Spinal cord (tissue), 10 donors: ENCODE measurements at places on chromosomes 2 and 18. TPM values are rescaled to one million over a fixed set of nuclear protein-coding genes. Genes with fewer than 3 reads are reported as not detected.

SLC66A2 gene
- total RNA-seq: 26.0 TPM

- no peak for DNase-seq
Observed at GRCh38 chr2:197086500-197086899, 160.0 kb upstream of the PGAP1 start.

DNA sequence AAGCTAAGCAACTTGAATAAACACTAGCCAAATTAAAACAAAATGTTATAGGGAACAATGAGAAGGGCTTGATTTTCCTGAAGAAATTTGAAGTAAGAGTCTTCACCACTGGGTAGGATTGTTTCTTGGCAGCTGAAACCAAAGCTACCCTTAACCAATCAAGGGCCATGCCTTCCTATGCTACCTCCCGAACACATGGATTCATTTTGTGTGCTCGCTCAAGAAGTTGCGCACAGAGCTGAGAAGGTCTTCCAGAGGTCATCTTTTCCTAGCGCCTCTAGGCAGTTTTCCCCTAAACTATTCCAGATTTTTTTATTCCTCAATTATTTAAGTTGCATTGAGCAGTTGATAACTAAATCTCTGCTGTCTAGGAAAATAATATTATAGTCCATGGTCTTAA is 264.6 kb downstream of the RBM43 start:
- DNase-seq: no peak

FOXI3 gene
- 0.06 TPM for total RNA-seq

DNA sequence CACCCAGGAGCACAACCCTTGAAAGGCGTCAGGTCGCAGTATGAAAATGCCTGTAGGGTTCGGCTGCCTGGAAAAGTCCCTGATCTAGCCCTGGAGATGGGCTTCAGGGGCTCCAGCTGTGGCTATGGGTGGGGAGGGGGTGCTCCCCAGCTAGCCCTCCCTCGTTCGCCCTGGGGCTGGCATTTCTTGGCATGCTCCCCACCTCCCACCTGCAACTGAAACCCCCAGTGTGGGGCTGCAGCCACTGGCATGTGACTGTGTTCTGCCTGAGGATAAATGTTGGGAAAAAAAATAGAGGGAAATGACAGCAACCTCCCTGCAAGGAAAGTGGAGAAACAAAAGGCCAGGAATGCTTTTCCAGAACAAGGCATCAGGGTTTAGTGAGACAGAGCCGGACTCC is 109.2 kb downstream of the COPS8 start:
- DNase-seq: no peak

- DNase-seq: no peak
Observed at GRCh38 chr2:138267902-138268254, 233.7 kb upstream of the SPOPL start.

GRCh38 chr18:31225668-31226067 is 63.0 kb upstream of the DSC1 start:
- no peak for DNase-seq

PROM2 gene
- total RNA-seq: 1.8 TPM

GRCh38 chr2:171882089-171882769 is 11.8 kb downstream of the SLC25A12 start:
- DNase-seq: no peak

GRCh38 chr18:30489890-30490643 is 552.5 kb downstream of the DSC3 start:
- no peak for DNase-seq

PEX13 gene
- total RNA-seq: 27.8 TPM

- no peak for DNase-seq
Observed at GRCh38 chr2:119756837-119757236, 2.9 kb upstream of the PTPN4 start.

DNA sequence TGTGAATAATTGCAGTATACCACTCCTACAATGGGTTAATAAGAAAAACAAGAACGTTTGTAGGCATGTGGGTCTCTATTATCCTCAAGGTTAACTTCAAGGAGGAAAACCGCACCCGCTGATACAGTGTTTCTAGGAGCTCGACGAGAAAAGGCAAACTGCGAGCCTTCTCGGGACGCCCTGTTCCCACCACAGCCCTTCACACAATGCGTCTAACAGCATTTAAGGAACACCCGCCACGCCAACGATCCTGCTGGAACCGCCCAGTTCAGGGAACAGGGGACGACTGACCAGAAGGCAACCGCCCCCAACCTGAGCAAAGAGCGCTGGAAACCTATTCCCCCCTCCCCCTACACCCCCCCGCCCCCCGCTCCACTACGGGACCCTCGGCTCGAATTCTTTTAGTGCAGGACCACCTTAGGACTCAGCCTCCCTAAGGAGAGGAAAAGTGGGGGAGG is 710 bp upstream of the TMSB10 start:
- peak; percentile 89 for DNase-seq

RUFY4 gene
- total RNA-seq: 0.06 TPM

KCNG2 gene
- total RNA-seq: 1.3 TPM

DNA sequence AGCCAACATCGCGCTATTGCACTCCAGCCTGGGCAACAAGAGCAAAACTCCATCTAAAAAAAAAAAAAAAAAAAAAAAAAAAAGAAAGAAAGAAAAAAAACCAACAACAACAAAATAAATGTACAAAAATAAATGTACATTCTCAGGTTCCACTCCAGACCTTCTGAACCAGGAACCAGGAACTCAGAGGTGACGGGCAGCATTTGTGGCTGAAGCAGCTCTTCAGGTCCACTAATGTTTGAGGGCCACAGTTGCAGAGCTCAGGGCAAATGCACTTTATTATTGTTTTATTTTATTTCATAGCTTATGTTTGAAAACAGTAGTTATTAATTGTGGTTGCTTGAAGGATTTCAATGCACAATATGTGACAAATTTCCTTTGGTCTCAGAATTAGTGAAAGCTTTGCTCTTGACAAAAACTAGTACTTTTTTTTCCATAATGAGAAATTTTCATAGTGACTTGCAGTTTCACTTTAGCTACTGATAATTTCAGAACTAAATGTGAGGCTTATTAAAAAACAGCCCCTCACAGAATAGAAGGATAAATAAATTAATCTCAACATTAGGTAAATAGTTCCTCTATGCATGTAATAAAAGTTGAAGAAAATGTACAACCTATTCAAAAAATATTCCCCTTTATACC is 378.4 kb upstream of the SPHKAP start:
- no peak for DNase-seq

FBXO48 gene
- 1.3 TPM for total RNA-seq

DNA sequence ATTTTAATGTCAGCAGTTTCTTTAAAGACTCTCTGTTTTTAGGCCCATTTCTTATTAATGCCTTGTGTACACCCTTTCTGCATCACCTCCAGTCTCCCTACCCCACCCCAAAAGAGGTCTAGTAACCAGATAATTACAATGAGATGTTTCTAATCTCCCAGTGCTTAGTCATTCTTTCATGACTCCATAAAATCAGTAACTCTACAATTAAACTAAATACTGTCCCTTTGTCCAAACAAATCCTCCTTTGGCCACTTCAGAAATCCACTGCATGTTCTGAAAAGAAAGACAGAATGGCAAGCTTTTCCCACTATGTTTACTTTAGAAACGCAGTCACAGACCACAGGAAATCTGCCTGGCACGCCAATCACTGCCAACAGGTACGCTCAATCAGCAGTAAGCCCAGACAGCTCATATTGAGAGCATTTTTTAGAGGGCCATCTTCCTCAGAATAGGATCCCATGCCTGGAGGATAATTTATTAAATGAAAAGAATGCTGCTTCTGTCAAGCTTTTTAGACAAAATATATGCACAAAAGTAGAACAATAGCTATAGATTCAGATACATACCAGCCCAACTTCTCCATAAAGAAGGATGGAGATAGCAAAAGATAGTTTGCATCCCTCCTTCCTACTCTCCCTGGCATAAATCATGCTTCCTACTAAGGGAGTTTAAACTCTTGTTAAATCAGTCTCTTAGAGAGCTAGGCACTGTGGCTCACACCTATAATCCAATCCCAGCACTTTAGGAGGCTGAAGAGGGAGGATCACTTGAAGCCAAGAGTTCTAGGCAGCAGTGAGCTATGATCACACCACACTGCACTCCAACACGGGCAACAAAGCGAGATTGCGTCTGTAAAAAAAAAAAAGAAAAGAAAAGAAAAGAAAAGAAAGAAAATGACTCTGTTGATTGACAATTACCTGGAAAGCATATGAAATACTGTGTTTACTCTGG is 14.6 kb downstream of the CLASP1 start:
- no peak for DNase-seq

RAB6D gene
- total RNA-seq: 3.3 TPM

CFAP65 gene
- total RNA-seq: 0.79 TPM

DNA sequence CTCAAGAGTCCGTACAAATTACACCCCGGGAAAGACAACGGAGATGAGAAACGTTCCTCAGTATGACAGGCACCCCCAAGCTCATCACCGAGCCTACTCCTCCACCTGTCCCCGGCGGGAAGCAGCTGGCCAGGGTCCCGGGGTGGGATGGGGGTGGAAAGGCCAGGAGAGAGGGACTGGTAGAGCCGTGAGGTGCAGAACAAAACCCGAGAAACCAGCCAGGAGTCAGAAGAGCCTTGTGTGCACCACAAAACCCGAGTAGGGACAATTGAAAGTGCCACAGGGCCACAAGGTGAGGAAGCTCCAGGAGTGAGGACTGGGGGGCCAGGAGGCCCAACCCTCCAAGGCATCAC is 75.5 kb upstream of the SALL3 start:
- no peak for DNase-seq

GRCh38 chr18:79881695-79882094 is 69.8 kb downstream of the SLC66A2 start:
- DNase-seq: no peak

DNA sequence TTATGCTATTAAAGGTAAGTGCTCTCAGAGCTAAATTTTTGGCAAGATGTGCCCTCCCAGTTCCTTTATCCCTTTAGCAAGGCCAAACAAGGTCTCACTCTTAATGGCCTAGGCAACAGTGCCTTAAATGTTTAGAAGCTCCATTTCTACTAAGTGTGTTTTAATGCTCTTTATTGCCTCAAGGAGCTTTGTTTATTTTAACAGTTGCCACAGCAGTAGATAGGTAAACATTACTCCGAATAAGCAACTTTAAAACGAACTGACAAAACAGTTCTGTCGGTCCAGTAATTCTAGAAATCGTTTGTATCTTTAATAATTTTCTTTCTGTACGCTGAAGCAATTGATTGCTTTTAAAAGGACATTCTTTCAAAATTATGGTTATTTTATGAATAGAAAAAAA is 74.5 kb downstream of the PIEZO2 start:
- no peak for DNase-seq

- no peak for DNase-seq
Observed at GRCh38 chr2:166285215-166285614, 90.5 kb downstream of the SCN9A start.

GRCh38 chr2:148451046-148451445 is 193.5 kb upstream of the EPC2 start:
- no peak for DNase-seq

GRCh38 chr2:217698691-217699090 is 304.1 kb downstream of the TNS1 start:
- no peak for DNase-seq

UNC80 gene
- 37.8 TPM for total RNA-seq

DNA sequence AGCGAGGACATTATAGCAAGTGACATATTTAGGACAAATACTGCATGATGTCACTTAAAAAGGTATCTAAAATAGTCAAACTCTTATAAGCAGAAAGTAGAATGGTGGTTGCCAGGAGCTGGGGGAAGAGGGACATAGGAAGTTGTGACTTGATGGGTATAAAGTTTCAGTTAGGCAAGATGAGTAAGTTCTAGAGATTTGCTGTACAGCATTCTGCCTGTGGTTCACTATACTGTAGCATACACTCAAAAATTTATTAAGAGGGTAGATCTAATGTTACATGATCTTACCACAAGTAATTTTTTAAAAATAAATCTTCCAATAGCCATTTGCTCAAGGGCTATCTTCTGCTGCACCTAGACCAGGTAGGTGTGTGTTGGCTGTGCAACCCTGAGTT is 78.1 kb upstream of the NPAS2 start:
- no peak for DNase-seq

NEU2 gene
- total RNA-seq: not detected

- peak; percentile 45 for DNase-seq
Observed at GRCh38 chr18:74116633-74117554, 30.7 kb downstream of the FBXO15 start.

DNA sequence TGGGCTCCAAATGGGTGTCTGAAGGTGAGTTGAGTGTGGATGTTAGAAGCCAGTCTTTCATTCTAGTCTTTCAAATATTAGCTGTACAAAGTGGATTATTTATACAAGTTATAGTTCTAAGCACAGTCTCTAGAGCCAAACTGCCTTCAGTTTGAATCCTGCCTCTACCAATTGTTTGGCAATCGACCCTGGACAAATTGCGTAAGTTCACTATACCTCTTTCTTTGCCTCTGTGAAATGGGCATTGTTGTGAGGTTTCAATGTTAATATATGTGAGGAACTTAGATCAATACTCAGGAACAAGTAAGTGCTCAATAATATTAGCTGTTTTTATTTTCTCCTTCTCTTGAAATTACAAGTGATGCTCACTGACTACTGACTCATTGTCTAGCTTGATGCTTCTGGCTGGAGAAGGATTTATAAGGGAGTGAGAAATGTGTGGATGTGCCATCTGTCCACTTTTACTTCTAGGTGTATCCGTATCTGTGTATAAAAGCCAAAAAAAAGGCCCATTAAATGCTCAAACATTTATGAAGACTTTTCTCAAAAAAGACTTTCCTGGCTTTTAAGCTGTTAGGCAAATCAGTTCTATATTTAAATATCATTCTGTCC is 48.1 kb upstream of the RAPH1 start:
- DNase-seq: no peak

GRCh38 chr18:12884406-12885323 is 628 bp upstream of the PTPN2 start:
- DNase-seq: no peak
